ENCODE measurements at places on chromosomes 2 and 18.
A peak's percentile ranks its signal among the peaks of the same experiment; 100 is the strongest.

- DNase-seq: no peak
Observed at GRCh38 chr2:170014769-170015168, 163.2 kb upstream of the MYO3B start.

- no peak for DNase-seq
Observed at GRCh38 chr18:65761636-65762295, 11.0 kb downstream of the CDH7 start.

DNA sequence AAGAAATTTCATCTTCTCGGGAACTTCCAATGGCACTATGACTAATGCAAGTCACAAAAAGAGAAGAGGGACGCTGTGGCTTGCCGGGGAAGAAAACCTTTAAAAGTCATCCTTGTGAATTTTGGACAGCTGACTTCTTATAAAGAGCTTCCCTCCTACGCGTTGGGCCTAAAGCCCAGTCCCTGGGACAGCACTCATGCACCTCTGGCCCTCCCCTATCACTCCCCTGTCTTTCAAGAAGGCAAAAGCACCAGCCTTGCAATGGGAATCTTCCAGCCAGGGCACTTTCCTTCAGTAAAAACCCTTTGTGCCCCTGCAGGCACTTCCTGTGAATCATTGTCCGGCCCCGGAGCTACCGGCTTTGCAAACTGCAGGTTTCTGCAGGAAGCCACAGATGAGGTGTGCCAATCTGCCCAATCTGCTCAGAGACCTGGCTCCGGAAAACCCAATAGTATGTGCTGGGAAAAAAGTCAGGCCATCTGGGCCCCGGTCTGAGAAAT is 7.1 kb downstream of the MREG start:
- DNase-seq: peak; percentile 63

DNA sequence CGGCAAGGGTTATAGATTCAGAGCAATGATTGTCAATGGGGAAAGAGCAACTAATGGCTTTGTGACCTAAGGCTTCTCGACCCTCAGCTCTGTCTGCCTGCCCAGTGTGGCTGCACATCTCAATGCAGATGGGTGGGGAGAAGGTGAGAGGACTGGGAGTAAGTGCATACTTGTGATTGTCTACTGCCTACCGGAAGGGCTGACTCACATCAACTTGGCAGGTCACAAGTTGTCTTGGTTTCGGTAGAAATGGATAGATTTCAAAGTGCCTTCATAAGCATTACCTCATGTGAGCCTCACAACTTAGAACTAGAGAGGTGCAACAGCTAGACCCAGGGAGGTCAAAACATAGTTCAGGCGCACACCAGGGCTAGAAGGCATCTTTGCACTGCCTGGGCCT is 29.4 kb downstream of the STAT1 start:
- DNase-seq: peak; percentile 16

- no peak for DNase-seq
Observed at GRCh38 chr2:70325875-70326274, 24.0 kb upstream of the FAM136A start.

GRCh38 chr2:165573534-165574461 is 104.3 kb downstream of the CSRNP3 start:
- peak; percentile 63 for DNase-seq

DNA sequence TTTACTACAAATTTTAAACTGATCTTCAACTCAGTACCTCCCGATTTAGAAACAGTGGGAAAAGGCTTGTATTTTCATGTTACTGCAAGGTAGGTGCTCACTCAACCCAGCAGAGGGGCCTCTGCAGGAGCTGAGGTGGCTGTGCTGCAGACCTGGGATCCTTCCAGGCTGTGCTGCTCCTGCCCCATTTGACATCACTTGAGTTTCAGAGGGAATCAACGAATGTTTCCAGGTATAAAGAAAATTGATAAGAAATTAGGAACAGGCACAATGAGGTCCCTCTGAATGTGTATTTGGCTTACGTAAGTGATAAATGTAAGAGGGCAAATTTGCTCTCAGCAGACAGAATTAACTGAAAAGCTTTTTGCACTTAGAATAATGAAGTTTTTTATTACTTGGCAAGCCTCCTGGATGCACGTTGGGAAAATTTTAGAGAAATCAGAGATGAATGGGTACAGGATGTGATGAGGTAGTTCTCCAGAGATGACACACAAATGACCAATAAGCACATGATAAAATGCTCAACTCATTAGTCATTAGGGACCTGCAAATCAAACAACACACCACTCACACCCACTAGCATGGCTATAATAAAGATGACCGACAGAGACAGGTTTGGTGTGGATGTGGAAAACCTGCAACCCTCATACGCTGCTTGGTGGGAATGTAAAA is 114.0 kb downstream of the NOL10 start:
- peak; percentile 91 for DNase-seq

DNA sequence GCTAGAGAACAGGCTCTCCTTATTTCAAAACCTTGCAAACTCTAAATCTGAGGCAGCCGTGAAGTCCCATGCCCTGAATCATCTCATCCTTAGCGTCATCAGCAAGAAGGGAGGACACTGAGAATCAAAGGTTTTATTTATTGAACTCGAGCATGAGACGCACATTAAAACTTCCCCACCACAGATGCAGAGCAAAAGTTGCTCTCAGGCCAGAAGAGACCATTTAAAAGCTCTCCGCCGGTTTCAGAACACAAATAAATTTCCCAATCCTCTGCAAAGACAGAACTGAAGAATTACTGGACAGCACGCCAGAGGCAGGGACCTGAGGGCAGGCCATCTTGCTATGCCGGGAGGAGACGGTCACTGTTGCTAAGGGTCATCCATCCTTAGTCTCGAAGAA is 1.3 kb downstream of the AMMECR1L start:
- DNase-seq: peak; percentile 67

GRCh38 chr2:26608557-26608956 is 32.6 kb downstream of the CIB4 start:
- DNase-seq: no peak

- no peak for DNase-seq
Observed at GRCh38 chr2:70962885-70963878, 15.2 kb upstream of the ANKRD53 start.

DNA sequence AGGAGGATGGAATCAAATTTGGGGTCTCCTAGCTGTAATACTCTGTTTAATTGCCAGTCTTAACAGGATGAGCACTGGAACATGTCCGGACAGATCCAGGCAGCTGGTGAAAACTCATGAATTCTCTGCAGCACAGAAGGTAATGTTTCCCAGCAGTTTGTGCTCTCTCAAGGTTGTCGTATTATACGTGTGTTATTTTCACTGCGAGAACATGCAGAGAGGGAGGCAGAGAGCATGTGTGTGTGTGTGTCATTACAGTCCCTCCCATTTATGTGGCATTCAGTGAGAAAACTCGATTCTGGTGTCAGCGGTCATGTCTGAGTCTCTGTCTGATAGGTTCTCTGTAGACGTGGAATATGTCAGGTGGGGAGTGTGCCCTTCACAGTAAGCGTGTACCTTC is 150.2 kb upstream of the POU3F3 start:
- no peak for DNase-seq

- no peak for DNase-seq
Observed at GRCh38 chr2:74020702-74021406, 36.1 kb downstream of the TET3 start.

DNA sequence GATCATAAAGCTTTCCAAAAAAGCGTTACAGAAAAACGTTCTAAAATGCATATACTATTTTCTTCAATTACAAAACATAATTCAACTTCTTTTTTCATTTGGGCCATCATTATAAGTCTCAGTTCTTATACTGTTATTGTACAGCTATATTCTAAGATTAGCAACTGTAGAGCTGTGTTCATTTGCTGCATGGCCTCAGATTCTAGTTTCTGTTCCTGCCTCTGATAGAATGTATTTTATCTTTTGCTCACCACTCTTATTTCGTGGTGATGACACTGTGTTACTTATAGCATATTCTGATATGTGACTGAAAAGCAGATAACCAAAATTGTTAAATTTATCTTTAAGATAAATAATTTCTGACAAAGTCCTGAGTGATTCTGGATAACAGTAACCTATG is 67.2 kb downstream of the PTRHD1 start:
- DNase-seq: no peak

DNA sequence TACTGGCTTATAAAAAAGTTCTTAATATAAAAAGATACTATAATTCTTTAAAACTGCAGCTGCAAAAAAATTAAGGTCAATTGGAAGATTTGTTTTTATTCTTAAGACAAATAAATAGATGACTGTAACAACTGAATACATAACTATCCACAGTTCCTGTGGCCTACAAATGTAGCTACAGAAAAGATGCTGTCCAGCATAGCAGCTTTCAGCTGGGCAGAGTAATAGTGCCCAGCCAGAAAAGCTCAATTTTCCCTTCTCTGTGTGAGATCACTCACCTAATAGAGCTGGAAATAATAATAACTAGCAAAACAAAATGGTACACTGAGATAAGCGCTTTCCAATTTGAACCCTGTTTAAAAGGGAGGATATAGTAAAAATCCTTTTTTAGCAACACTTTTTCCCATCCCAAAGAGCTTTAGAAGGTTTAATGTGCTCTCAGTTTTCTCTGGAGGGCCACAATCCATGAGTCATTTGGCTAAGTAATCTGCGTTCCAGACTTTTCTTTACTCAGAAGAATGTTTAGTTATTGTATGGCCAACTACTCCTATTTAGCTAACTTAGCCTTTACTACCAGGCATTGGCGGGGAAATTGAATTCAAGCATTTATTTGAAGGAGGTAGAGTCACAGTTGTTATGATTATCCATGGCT is 158.1 kb upstream of the SLC39A10 start:
- DNase-seq: peak; percentile 68

GRCh38 chr2:30224151-30224550 is 7.2 kb upstream of the LBH start:
- no peak for DNase-seq

DNA sequence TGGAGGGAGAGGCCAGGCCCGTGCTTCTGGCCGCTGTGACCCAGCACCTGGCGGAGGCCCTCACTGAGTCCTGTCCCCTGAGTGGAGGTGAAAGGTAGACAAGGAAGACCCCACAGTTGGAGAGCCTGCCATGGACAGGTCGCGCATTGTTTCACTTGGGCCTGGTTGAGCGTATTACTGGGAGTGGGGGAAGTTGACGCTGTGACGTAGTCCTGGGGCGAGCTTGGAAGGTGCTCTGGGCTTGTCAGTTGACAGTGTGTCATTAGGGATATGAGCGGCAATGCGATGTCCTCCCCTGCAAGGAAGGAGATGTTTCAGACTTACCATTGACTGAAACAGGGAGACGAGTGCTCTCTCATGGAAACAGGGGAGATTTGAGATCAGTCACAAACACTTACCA is 127.1 kb downstream of the SH3RF3 start:
- DNase-seq: no peak

DNA sequence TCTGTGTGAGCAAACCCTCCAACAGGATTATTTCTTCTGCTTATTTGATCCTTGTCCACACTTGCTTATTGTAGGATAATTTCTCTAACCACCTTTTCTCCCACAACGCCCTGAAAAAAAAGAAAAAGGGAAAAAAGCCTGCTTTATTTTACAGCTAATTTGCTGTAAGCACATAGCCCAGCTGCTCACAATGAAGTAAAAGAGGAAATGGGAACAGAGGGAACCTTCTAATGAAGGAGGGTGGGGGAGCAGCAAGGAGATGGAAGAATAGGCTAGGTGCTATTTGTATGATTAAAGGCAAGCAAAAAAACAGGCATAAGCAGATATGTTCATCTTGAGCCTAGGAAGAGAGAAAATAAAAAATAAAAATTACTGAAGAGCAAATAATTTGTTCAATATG is 331.6 kb downstream of the TXNL1 start:
- no peak for DNase-seq

DNA sequence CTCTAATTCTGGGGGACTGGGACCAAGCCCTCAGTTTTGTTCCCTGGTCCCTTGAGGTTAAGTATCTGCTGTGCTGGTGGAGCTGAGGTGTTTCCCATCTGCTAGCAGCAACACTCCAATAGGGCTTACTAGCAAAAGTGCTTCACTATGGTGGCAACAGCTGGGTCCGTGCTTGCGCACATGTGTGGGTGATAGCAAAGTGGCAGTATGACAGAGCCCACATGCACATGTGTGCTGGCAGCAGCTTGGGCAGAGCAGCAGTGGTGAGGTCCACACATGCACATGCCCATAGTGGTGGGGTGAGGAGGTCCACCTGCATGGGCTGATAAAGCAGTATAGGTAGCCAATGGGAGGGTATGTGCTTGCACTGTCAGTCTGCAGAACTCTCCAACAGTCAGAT is 1723.7 kb downstream of the SUCLG1 start:
- no peak for DNase-seq

- no peak for DNase-seq
Observed at GRCh38 chr18:52991246-52991645, 651.2 kb downstream of the DCC start.

DNA sequence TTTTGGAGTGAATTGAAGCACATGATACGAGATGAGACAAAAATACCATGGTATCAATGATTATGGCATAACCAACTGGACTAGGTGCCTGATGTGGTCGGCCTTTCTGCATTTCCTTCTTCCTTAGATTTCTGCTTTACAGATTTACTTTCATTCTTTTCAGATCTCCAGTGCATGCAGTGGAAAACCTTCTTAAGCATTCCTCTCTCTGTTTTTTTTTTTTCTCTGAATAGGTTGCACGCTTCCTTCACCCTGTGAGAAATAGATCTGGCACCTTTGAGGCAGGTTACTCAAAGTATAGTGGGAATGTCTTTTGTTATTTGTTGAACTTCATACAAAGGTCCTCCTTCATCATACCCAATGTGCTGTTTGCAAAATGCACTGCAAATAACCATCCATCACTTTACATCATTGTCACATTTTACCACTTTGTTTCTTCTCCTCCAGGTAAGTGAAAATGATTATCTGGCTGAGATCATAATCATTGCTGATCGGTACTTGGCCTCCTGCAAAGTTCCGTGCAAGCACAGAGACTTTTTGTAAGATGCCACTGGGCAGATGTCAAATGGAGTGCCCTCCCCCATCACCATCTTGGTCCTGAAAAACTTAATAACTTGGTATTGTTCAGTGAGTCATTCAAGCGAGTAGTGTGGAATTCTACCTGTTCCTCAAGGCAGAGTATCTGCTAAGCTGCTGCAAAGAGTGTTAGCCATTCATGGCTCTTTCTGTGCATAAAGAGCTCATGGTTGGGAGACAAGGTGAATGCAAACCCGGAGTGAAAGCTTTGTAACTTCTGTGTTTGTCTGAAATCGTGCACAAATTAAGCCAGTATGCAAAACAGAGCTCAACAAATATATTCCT is 30.0 kb upstream of the KLHL14 start:
- no peak for DNase-seq

- no peak for DNase-seq
Observed at GRCh38 chr2:231296401-231296974, 98.1 kb downstream of the ARMC9 start.

DNA sequence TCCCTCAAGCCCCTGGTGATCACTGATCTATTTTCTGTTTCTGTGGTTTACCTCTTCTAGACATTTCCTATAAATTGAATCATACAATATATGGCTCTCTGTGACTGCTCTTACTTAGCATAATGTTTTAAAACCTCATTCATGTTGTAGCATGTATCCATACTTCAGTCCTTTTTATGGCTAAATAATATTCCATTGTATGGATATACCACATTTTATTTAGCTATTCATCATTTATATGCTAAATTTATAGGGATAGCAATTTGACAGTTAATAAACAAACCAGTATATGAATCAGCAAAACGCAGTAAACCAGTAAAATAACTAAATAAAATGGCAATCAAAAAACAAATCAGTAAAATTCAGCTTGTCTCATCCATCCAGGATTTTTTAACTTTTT is 286.1 kb upstream of the HNRNPA3 start:
- no peak for DNase-seq

GRCh38 chr2:187034434-187034833 is 185.5 kb upstream of the ZSWIM2 start:
- no peak for DNase-seq
